Naive thymus-derived CD4-positive, alpha-beta T cell (primary cell): ENCODE measurements at places on chromosomes 11 and 22. TPM values are rescaled to one million over a fixed set of nuclear protein-coding genes. Genes with fewer than 3 reads are reported as not detected.

JAML gene
- total RNA-seq: 118 TPM

PNPLA3 gene
- total RNA-seq: not detected

PRG2 gene
- 0.20 and 0.44 TPM in 2 replicates for total RNA-seq

GRK3 gene
- 6.5 TPM for total RNA-seq

MPEG1 gene
- 21.9 TPM for total RNA-seq

- no peak for DNase-seq
These were observed 119.7 kb downstream of the ETS1 start for GRCh38 chr11:128467610-128468041.

GRCh38 chr11:67372993-67373647, at the start of gene CLCF1:
CLCF1 (minus strand) TSS chr11:67373598; CDS start chr11:67373539, 59 bp downstream.
- peak; percentile 26 for DNase-seq

- no peak for DNase-seq
These were observed 12.4 kb upstream of the TMEM123 start for GRCh38 chr11:102464859-102465500.

- DNase-seq: no peak
These were observed 3.7 kb upstream of the HSPA8 start for GRCh38 chr11:123065621-123066020.

DNA sequence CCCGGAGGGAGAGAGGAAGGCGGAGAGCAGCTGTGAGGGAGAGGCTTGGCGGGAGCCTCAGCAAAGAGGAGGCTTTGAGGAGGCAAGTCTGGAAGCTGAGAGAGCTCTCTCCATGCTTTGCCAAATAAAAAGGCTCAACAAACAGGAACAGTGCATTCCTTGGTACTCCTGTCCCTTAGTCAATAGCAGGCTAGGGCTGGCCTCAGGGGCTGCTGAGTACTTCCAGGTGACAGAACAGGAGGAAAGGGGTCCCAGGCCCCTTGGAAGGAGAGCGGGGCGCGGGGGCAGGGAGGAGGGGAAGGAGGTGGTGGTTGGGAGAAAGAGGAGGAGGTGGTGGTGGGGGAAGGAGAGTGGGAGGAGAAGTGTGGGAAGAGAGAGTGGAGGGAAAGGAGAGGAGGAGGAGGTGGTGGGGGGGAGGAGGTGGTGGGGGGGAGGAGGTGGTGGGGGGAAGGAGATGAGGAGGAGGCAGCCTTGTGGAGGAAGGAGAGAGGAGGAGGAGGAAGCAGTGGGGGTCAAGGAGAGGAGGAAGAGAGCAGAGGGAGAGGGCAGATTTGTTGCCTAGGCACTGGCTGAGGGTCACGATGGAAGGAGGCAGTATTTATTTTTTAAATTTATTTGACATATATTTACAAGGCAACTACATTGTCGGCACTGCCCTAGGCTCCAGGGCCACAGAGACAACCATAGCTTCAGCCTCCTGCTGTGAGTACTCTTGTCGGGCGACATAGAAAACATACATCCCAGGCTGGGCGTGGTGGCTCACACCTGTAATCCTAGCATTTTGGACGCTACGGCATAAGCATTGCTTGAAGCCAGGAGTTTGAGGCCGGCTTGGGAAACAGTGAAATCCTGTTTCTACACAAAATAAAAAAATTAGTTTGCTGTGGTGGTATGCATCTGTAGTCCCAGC, 74.2 kb upstream of the ZBED5 start:
- no peak for DNase-seq
